Fibroblast of the aortic adventitia (primary cell): ENCODE measurements at places on chromosomes 16 and 17. TPM values are rescaled to one million over a fixed set of nuclear protein-coding genes. Genes with fewer than 3 reads are reported as not detected.

Gene TMEM256
- total RNA-seq = 21.7 and 43.7 TPM in 2 replicates

Gene ETV4
- total RNA-seq = 0.41 and 6.1 TPM in 2 replicates

GRCh38 chr17:29592850-29593551, at the start of gene ANKRD13B:
ANKRD13B (plus strand) TSS chr17:29593132; CDS start chr17:29593622, 490 bp downstream.
- no peak for DNase-seq

Gene ANKRD40CL
- total RNA-seq = not detected in 2 replicates

GRCh38 chr17:40017422-40018080, 2.3 kb downstream of the CSF3 start:
- DNase-seq = no peak

Gene HS3ST2
- not detected in 2 replicates for total RNA-seq

DNA sequence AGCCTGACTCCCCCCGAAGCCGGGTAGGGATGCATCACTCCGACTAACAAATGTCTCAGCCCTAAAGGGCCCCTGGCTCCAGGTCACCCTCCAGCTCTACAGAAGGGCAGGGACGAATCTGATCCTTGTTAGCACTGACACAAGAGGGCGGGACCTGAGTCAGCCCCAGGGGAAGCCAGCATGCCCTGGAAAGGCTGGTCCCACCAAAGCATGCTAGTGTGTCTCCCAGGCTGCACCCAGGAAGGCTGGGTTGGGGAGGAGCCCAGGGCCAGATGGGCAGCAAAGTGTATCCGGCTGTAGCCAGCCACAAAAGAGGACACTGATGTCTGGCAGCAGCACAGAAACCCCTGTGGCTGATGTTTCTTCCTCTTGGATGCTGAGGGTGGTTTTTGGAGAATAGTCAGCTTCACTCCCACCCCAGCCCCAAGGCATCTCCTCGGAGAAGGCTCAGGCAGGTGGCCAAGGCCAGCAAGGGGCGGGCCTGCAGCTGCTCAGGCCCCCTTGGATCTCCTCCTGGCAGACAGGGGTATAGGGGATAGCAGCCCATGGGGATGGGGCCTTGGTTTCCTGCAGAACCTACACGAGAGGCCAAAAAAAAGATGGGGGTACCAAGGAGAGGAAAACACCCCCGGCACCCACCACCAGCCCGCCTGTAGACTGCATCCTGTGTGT, 11.0 kb downstream of the NATD1 start:
- peak; percentile 17 for DNase-seq

GRCh38 chr17:68248199-68248825, 469 bp downstream of the AMZ2 start:
- peak; percentile 85 for DNase-seq

GRCh38 chr16:69345923-69346322, 5.7 kb downstream of the TMED6 start:
- no peak for DNase-seq

DNA sequence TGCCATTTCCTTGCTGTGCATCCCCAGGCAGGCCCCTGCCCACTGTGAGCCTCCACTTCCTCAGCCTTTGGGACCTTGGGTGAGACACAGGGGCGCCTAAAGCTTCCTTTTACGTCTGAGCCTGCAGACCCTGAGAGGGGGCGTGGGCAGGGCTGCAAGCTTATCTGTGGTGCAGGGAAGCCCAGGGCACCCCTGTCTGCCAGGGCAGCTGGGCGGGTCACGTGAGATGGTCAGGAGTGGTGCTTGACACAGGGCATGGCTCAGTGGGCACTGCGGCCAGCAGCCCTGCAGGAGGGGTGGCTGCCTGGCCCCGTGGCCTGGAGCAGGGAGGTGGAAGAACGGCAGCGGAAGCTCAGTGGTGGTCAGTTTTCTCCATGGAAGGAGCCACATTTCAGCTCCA, 54.8 kb upstream of the ZC3H18 start:
- DNase-seq = no peak

- DNase-seq = no peak
Observed at GRCh38 chr17:81395600-81396277, 482 bp downstream of the BAHCC1 start.

Gene ABCA10
- total RNA-seq = 2.8 and 7.5 TPM in 2 replicates

Gene MPDU1
- 32.3 and 127 TPM in 2 replicates for total RNA-seq

- DNase-seq = no peak
Observed at GRCh38 chr17:65754081-65754480, 192.6 kb upstream of the AXIN2 start.

Gene KRTAP9-4
- total RNA-seq = not detected in 2 replicates

Gene TBC1D28
- not detected in 2 replicates for total RNA-seq

Gene ST6GALNAC2
- total RNA-seq = 0.63 TPM in 1 of 2 replicates, not detected in the other

- peak; percentile 84 for DNase-seq
Observed at GRCh38 chr16:85010931-85011845, at the start of gene ZDHHC7. ZDHHC7 (minus strand) TSS chr16:85011535; CDS start chr16:84990618, 20,917 bp downstream.
